Nucleus accumbens (tissue), 56 donors: ENCODE measurements at places on chromosomes 13 and 19.

- DNase-seq, result no peak
Measured at GRCh38 chr13:22432690-22433089, 748.1 kb upstream of the SGCG start.

- DNase-seq, result no peak
Measured at GRCh38 chr13:94558716-94559115, 37.2 kb downstream of the TGDS start.

GRCh38 chr13:84430446-84430845, 548.2 kb upstream of the SLITRK1 start:
- no peak for DNase-seq

GRCh38 chr13:29569253-29570050, 26.0 kb downstream of the SLC7A1 start:
- DNase-seq, result no peak

DNA sequence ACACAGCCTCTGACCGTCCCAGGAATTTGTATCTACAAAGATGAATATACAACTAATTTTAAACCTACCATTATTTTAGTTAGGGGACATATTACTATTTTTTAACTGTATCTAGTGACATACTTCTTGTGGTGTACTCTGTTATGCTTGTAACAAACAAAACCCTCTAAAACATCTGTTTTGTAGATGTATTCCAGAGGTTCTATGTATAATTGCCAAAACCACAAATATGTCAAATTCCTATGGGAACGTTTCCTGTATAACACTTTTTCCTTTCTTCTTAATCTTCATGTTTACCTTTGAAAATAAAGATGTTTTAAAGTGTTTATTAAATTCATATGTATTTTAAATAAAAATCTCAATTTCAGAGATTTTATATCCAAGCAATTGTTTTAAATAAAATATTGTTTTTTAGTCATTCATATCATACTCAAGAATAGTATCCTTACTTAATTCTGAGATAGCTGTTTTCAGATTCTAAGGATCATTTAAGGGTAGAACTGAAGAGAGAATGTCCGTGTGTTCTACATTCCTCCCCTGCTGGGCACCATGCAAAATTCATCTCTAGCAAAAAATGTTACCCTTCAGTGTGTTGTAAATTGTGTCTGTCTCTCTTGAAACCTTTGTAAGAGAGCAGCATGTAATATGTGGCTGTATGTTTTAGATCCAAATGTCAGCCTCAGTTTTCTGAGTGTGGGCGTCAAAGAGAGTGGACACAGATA, 1327.7 kb downstream of the EFNB2 start:
- no peak for DNase-seq

DNA sequence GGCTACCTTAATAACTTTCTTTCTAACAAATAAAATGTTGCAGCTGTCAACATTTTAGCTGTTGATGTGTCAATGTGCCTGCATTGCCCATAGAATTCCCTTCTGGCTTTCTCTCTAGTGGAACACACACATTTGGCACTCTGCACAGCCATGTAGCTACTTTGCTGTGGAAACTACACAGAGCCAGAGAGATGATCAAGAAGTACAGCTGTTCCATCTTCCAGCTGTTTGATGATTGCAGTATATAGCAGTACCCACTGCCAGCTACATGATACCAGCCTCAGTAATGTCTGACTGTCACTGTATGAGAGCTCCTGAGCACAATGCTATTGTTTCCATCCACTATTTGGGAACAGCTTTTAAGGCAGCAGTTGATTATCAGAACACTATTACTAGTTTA, 843.0 kb downstream of the PCDH17 start:
- no peak for DNase-seq

GRCh38 chr19:38378866-38379265, 4.5 kb downstream of the PSMD8 start:
- no peak for DNase-seq

DNA sequence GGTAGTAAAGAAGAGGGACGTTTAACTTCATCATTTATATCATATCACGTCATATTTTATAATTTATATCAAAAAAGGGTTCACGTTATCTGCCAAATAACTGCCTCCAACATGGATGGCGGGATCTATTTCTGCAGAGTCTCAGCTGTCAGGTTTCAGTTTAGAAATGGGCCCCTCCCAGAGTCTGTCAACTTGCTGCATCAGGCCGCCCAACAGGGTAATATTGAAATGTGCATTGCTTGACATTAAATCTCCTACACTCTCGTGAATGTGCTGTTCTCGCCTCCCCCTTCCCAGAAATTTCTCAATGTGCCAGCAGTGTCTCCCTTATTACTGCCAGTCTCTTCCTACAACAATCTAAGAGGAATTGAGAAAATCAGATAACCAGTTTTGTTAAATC, 96.9 kb downstream of the TRPC4 start:
- DNase-seq, result no peak

DNA sequence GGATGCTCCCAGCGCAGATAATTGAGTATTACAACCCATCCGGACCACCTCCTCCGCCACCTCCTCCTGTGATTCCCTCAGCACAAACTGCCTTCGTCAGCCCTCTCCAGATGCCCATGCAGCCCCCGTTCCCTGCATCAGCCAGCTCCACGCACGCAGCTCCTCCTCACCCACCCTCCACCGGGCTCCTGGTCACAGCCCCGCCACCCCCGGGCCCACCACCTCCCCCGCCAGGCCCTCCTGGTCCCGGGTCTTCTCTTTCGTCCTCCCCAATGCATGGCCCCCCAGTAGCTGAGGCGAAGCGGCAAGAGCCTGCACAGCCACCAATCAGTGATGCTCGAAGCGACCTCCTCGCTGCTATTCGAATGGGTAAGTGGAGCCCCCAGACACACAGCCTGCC, 78.0 kb downstream of the GPR12 start:
- no peak for DNase-seq

GRCh38 chr19:19460761-19461265, 54.5 kb downstream of the TSSK6 start:
- peak; percentile 9 for DNase-seq

DNA sequence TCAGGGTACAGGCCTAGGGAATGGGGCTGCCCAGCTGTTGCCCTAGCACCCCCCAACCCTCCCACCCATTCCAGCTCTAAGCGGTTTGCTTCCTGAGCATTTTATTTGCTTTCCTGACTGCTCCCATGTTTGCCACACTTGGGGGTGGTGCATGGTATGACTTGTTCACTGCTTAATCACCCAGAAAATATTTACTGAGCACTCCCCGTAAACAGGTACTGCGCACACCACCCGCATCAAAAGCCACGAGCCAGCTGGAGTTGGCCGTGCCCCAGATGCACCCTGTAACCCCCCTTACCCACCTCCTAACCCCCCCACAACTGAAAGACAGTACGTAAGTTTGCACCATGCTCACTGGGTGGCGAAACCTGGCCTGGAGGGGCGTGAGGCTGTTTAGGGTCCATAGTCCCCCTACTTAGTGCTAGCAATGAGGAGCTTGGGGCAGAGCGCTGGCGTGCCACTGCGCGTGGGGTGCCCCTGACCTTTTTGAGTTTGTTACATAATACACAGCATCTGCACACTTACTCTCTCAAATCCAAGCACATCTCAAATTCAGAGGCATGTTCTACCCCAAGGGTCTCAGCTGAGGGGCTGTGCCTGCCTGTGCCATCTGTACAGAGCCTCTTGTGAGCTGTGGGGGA, 29.8 kb downstream of the DPF1 start:
- DNase-seq, result no peak

DNA sequence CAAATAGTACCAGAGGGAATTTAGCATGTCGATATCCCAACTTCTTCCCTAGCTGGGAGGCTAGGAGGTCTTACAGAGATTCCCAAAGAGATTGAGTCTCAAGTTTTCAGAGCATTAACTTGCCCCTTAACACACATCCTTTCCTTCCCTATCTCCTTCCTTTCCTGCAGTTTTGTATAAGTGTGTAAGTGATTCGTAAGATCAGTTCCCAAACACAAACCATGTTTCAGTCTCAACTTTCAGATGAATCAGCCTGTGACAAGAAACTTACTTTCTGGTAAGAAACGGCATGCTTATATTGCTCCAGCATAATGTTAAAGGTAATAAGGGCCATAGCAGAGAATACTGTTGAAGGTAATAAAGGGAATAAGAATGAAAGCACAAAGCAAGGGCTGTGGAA, 472.2 kb downstream of the LIG4 start:
- DNase-seq, result no peak

- DNase-seq, result peak; percentile 58
Measured at GRCh38 chr19:1445932-1446712, 3.8 kb upstream of the APC2 start.

GRCh38 chr13:110520431-110521295, 40.9 kb downstream of the RAB20 start:
- DNase-seq, result no peak

GRCh38 chr13:84896128-84896527, 903.1 kb downstream of the SLITRK6 start:
- DNase-seq, result no peak

GRCh38 chr13:95874286-95874685, 178.9 kb downstream of the UGGT2 start:
- no peak for DNase-seq

GRCh38 chr19:33064458-33064791, 263 bp downstream of the RHPN2 start:
- DNase-seq, result no peak

DNA sequence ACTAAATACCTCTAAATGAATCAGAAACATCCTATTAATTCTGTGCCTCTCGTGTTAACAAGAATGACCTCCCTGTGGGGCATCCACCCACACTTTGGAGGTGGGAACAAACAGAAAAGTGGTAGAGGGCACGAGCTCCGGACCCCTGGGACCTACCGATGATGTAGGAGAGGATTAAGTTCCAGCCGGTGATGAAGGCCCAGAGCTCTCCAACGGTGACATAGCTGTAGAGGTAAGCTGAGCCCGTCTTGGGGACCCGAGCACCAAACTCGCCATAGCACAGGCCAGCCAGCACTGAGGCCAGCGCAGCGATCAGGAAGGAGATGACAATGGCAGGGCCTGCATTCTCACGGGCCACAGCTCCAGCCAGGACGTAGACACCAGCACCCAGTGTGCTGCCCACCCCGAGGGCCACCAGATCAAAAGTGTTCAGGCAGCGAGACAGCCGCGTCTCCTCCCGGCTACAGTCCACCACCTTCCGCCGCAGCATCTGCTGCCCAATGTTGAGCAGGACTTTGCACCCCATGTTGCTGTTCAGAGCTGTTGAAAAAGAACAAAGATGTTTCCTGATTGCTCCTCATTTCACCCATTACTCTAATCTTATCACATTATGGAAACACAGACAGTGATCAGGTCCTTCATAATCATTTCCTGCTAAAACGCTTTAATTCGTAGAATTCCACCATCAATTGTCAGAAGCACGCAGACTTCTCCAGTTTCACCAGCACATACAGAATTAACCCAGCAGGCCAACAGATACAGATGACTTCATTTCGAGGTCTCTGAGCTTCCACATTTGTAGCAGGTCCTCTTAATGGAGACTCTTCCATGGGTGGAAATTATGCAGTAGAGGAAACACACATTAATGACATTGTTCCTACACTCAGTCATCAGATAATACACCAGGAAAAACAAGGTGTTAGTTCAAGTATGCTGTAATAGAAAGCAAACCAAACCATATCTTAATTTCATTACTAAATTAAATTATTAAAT, 59.5 kb downstream of the SLC7A1 start:
- no peak for DNase-seq

DNA sequence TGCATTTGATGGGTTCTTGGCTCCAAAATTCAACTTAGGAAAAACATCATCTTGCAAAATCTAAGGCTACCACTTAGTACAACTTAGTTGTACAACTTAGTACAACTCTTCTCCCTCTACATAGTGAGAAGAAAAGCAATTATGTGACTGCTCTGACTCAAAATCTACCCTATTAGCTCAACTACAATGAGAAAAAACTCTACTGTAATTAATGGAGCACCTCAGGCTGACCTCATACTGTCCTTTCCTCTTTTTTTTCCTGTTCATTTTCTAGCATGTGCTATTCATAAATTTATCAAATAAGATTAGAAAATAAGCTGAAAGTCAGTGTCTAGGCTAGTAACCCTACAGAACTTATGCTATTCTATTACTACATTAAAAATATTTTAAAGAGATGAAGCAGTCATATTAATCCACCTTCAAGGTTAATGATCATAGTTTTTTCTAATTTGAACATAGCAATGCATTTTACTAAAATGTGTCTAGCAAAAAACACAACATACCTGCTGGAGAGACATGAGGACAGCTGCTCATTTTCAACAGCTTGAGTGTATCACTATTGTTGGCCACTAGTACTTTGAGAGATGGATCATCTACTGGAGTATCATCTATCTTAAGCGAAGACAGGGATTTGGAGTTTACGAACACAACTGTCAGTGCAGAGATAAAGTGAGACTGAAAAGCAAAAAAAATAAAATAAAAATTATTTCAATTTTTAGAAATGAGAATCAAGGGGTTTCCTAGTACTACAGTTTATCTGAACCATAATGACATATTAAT, 11.9 kb downstream of the FBXL3 start:
- DNase-seq, result no peak

- DNase-seq, result no peak
Measured at GRCh38 chr19:17347361-17347760, 10.0 kb downstream of the GTPBP3 start.

GRCh38 chr13:26262156-26262555, 8.2 kb downstream of the CDK8 start:
- no peak for DNase-seq

GRCh38 chr19:42113641-42114348, 18.5 kb downstream of the POU2F2 start:
- no peak for DNase-seq

DNA sequence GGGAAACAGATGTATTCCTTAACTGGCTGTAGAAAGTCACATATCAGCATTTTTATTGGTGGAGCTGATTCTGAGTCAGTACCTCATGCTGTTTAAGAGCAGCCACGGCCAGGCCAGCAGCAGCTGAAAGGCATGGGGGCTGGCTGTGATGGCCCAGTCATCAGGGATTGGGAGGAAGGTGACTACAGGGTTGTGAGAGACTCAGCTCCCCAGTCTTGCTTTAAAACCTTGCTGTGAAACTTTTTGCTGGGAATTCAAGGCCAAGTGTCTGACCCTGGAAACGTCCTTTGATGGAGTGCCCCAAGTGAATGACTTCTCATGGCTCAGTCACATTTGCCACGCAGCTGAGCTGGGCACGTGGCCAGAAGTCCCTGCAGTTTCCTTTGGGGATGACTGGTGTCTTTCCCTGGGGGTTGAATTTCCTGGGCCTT, 39.1 kb upstream of the RNF113B start:
- DNase-seq, result peak; percentile 17

GRCh38 chr13:34019870-34020269, 201.9 kb downstream of the RFC3 start:
- DNase-seq, result no peak

DNA sequence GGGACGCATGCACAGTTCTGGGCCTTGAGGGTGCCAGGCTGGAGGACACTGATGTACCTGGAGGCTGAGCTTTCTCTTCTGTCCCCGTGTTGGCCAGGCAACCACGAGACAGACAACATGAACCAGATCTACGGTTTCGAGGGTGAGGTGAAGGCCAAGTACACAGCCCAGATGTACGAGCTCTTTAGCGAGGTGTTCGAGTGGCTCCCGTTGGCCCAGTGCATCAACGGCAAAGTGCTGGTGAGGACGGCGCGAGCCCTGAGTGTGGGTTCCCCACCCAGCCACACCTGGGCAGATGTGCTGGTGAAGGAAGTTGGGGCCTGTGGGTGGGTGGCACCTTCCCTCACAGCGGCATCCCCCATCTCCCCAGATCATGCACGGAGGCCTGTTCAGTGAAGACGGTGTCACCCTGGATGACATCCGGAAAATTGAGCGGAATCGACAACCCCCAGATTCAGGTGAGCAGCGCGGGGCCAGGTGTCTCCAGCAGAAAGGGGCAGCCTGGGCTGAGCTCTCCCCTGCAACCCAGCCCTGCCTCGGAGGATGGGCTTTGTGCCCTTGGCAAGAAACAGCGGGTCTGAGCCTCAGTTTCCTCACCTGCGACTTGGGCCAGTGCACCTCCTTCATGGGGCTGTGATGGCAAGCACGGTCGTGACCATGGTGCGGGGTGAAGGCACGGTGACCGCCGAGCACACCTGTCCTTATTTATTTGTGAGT, 26.2 kb downstream of the CCDC8 start:
- DNase-seq, result no peak
